ENCODE measurements at places on chromosomes 12 and 14.
A peak's percentile ranks its signal among the peaks of the same experiment; 100 is the strongest.

DNA sequence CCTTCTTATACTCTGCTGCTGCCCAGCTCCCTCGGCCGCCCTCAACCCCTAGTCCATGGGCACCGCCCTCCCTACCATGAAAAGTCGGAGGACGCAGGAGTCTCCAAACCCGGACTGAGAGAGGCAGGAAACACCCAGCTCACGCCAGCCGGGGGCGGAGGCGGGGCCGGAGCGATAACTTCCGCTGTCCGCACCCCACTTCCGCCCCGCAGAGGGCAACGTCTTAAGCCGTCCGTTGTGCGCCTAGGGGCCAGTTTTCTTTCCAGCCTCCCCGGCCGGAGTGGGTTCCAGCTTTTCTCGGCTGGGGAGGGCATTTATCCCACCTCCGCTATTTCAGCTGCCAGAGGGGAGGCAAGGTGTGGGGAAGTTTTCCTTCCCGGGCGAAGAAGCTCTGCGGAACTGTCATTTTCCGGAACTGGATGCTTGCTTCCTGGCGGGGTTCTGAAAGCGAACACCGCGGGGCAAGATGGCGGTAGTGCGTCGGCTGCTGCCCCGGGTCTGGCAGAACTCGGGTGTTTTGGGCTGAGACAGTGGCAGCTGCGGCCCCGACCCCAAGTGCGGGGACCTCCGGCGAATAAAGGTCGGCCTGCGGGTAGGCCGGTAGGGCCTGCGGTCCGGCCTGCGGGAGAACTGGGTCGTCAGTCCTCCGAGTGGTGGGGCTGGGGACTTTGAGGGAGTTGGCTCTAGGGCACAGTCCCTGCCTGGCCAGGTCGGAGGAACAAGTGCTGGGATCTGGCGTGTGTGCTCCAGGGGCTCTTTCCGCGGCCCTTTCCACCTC is at the start of the genes KCTD10 and UBE3B:
Gene KCTD10, minus strand, starts transcription at position 116 of the 778 bp plus-strand sequence. Its CDS starts 38 bp downstream, at position 78.
Gene UBE3B, plus strand, starts transcription at position 450 of the 778 bp plus-strand sequence. CDS start 5,918 bp downstream, outside the sequence.
- peak; percentile 84 for DNase-seq

DNA sequence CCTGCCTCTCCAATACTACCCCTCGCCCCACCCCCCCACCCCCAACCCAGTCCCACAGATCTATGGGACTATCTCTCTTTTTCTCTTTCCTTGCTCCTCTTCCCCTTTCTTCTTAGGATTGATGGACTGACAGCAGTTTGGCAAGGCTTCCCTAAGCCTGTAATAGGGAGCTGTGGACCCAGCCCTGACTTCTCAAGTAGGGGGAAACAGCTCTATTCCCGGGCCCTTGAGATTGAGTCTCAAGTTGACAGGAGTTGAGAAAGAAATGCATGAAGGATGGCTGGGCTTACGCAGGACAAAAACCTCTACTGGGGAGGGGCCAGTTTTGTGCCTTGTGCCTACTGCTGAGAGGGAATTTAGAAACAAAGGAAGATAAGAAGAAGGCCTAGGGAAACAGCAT is 60.4 kb downstream of the SMUG1 start:
- no peak for DNase-seq

GRCh38 chr14:33521192-33521591 is 429.7 kb downstream of the EGLN3 start:
- no peak for DNase-seq

DNA sequence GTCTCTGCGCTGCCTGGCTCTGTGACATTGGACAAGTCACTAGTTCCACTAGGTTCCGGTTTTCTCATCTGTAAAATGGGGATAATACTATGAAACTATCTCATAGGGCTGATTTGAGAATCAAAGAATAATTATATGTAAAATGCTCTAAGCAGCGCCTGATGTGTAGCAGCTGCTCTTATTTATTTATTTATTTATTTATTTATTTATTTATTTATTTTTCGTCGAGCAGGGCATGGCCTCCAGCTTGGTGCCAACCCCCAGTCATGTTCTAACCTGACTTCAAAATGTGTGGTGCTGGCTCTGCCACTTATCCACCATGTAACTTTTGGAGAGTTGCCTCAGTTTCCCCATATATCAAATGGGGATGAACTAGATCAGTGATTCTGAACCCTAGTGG is 93.5 kb upstream of the GSC start:
- DNase-seq: no peak

DNA sequence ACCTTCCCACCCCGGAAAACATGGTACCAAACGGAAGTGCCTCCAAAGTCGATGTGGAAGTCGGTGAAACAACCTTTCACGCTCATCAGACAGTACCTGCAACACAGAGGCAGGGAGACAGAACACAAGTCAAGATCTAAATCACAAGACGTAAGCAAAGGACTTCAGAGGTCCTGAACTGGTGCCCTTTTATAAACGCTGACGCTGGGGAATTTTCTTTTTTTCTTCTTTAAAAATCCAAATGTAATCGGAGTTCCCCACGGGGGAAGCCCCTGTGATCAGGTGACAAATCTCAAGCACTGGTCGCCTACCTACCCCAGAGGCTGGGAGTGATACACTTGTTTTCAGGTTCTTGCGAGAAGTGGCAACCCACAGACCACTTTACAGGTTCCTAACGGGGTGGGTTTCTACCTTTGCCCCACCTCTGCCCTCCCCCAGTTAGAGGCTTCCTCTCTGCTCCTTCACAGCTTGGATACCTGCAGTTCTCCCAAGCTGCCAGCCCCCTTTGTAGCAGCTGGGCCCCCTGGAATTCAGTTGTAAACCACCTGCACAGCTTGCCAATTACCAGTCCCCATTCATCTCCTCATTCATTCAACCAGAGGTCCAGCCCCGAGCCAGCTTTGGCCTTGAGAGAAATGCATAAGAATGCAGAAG is 46.2 kb downstream of the KDM2B start:
- DNase-seq: peak; percentile 40

DNA sequence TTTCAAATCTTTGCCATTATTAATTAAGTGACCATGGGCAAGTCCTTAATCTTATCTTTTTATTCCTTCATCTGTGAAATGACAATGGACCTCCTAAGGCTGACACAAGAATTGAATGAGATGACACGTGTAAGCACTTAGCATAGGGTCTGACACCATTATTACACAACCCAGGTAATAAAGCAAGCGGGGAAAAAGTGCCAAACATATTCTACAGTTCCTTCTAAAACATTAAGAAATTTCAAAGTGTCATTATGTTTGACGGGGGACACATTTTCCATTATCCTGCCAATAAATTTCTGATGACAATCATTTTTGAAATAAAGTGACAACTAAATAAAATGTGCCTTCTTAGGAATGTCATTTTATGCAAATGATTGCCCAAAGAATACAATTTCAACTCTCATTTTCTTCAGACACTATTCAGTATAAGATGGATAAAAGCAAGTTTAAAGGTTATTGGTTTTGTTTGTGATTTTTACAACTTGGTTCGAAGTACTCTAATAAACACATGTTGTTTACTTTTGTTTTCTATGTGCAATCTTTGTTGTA is 3.0 kb downstream of the ANKS1B start:
- no peak for DNase-seq

- DNase-seq: no peak
These were observed 380.1 kb downstream of the RAD51B start for GRCh38 chr14:68199554-68200151.

- no peak for DNase-seq
These were observed 692.7 kb upstream of the MGAT4C start for GRCh38 chr12:86948851-86949250.

DNA sequence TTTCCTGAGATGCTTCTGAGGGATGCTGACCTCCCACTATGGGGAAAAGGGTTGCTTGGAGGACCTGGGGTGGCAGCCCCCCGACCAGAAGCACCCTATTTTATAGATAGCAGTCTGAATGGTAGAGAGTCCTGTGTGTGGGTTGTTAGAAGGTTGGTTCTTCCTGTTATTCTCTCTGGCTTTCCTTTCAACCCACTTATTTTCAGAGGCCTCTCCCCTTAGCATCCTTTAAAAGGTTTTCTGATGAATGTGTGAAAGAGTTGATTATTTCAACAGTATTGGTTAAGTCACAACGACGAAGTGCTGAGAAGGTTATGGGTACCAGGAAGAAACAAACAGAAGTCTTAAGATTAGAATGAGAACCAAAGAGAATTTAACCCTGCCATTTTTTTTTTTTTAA is 20.8 kb upstream of the MANSC4 start:
- DNase-seq: no peak

- DNase-seq: no peak
These were observed 56.5 kb upstream of the CDKL1 start for GRCh38 chr14:50452979-50453705.

GRCh38 chr12:124765581-124766489 is 97.8 kb downstream of the SCARB1 start:
- DNase-seq: no peak

DNA sequence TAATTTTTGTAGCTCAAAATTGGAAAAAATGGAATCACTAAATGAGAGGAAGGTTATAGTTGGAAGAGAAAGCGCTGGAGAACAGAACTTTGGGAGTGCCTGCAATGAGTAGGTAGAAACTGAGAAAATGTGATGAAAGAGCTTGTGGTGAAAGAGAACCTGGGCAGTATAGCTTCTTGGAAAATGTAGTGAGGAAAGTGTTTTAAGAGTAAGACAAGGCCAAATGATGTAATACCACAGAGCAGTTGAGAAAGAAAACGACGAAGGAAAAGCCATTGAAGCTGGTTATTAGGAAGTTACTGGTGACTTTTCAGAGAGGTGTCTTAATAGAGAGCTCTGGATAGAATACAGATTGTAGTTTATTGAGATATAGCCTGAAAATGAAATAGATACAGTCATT is 255.3 kb downstream of the AEBP2 start:
- no peak for DNase-seq

DNA sequence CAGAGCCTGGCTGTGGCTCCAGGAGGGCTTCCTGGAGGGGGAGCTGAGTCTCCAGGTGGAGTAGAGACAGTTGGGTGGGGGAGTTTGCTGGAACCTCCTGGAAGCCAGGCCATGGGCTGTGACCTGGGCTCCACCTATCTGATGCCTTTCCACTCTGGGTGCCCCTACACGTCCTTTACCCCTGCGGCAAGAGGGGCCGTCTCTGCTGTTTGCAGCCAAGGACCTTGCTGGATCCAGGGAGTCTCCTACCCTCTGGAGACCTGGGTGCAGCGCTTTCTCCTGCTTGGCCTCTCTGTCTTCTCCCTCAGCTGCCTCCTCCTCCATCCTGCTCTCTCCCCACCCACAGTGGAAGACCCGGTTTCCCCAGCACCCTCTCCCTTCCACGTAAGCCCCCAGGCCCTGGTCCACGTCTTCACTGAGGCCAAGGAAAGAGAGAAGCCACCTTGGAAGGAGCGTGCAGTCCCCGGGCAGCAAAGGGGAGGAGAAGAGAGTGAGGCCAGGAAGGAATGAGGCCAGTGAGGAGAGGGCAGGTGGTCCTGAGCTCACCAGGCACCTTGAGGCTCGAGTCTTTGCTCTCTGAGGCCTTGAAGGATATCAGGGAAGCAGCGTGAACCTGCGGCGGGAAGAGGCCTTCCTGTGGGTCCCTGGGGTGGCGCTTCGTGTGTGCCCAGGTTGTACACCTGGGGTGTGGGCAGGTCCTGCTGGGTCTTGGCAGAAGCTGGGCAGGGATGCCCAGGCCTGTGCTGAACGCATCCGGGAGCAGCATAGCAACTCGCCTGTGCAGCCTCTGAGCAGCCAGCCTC is 294.3 kb upstream of the RTL1 start:
- no peak for DNase-seq

GRCh38 chr14:58562141-58562540 is 75.6 kb upstream of the DACT1 start:
- DNase-seq: no peak

DNA sequence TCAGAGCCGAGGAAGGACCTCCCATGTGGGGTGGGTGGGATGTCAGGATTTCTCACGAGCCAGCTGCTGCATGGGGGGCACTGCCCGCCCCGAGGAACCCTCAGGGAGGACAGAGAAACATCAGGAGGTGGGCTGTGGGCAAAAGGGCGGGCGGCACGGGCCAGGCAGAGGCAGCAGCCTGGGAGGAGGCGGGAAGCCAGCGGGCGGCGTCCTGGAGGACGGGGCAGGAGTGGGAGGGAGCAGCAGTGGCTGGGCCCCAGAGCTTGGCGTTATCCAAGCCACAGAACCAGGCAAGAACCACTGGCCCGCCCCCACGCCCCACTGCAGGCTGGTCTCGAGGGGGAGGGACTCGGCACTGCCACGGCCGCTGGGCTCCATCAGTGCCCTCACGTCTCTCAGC is 2.4 kb downstream of the C14orf180 start:
- DNase-seq: no peak
